ENCODE measurements at places on chromosomes 5 and 9.
A peak's percentile ranks its signal among the peaks of the same experiment; 100 is the strongest.

GRCh38 chr5:56818450-56819037 lies 3.2 kb downstream of the MAP3K1 start:
- no peak for DNase-seq

GRCh38 chr9:94922098-94922607 lies 195.7 kb downstream of the AOPEP start:
- DNase-seq = peak; percentile 92

DNA sequence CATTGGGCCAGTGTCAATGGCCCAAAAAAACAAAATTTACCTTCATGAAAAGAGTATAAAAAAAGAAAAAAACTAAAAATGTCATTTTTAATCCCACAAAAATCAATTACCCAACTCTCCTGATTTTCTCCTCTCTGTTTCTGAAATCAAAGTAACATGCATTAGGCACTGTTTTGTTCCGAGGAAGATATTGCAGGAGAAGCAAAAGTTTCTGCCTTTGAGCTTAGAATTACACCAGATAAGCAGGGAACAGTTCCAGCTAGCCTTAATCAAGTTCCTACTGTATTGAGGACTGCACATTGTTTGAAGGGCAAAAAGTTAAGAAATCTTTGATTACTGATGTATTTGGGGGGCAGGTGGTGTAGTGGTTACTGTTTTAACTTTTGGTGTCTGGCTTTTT lies 1.1 kb upstream of the PRKAA1 start:
- DNase-seq = no peak

DNA sequence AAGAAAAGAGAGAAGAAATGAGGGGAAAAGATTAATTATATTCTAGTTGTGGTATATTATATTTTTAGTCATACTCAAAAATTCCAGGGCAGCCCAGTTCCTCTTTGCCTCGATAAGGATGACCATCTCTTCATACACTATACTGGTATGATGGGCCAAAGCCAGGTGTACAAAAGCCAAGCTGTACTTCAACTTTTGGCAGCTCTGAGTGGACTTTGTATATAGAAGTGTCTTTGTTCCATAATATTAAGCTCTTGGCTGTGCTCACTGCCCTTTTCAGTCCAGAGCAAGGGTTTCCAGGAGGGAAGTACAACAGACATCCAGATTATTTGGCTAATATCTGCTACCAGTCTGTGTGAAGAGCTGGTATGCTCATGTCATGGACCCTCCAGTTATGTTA lies 934.3 kb upstream of the CDH10 start:
- no peak for DNase-seq

GRCh38 chr9:128033609-128034008 lies 33.5 kb downstream of the NAIF1 start:
- DNase-seq = no peak

GRCh38 chr9:111037708-111038330 lies 451 bp downstream of the LPAR1 start:
- DNase-seq = no peak

GRCh38 chr5:119274030-119274766 lies 81.6 kb upstream of the TNFAIP8 start:
- no peak for DNase-seq

DNA sequence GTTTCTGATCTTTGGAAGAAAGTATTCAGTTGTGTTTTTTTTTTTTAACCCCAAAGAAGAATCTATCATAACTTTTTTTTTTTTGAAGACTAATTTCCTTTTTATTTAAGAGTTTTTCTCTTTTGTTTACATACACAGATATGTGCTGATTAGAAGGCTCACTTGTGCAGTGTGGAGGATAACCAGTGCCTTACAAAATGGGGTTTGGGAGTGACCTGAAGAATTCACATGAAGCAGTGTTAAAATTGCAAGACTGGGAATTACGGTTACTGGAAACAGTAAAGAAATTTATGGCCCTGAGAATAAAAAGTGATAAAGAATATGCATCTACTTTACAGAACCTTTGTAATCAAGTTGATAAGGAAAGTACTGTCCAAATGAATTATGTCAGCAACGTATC lies 50.3 kb downstream of the FER start:
- no peak for DNase-seq

GRCh38 chr5:160134332-160134731 lies 15.1 kb upstream of the PWWP2A start:
- DNase-seq = no peak

GRCh38 chr9:70262366-70262765 lies 3.6 kb downstream of the SMC5 start:
- DNase-seq = no peak

- DNase-seq = no peak
Measured at GRCh38 chr5:142959683-142960657, 189.8 kb downstream of the ARHGAP26 start.

DNA sequence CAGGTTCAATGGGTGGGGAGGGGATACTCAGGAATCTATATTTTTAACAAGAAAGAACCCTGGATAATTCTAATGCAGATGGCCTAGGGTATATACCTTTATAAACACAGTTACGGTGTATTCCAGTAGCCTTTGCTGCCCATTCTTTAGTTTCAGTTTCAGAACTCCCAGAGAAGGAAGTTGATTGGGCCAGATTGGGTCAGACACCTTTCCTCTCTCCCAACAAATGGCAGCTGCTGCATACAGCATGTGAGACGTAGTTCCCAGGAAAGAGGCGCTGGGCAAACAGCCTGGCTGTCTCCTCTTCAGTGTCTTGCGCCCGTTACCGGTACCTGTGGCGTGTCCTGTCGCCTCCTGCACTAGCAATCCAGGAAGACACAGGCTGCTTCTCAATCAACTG lies 20.4 kb downstream of the ACO1 start:
- no peak for DNase-seq

- DNase-seq = no peak
Measured at GRCh38 chr9:121561385-121562222, 62.0 kb upstream of the GGTA1 start.

- no peak for DNase-seq
Measured at GRCh38 chr9:6415266-6415665, 2.3 kb downstream of the UHRF2 start.

- DNase-seq = peak; percentile 59
Measured at GRCh38 chr5:31470608-31471007, 61.3 kb downstream of the DROSHA start.

- DNase-seq = no peak
Measured at GRCh38 chr5:69295088-69295754, 37.4 kb downstream of the CCDC125 start.

GRCh38 chr9:100715100-100715380 lies 137.2 kb downstream of the CAVIN4 start:
- no peak for DNase-seq

- DNase-seq = no peak
Measured at GRCh38 chr5:159097784-159098602, 1.7 kb downstream of the EBF1 start.

DNA sequence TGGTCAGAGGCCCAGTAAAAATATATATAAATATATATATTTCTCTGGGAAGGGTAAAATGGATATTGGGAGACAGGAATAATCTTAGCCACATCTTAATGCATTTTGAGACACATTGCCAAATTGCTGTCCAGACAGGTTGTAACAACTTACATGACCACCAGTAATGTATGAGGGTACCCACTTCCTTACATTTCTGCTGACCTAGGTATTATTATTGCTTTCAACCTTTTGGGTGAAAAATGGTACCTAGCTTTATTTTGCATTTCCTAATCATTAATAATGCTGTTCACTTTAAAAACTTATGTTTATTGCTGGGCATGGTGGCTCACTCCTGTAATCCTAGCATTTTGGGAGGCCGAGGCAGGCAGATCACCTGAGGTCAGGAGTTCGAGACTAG lies 61.5 kb downstream of the MEGF10 start:
- no peak for DNase-seq

GRCh38 chr5:35153375-35153932 lies 76.8 kb downstream of the PRLR start:
- no peak for DNase-seq

DNA sequence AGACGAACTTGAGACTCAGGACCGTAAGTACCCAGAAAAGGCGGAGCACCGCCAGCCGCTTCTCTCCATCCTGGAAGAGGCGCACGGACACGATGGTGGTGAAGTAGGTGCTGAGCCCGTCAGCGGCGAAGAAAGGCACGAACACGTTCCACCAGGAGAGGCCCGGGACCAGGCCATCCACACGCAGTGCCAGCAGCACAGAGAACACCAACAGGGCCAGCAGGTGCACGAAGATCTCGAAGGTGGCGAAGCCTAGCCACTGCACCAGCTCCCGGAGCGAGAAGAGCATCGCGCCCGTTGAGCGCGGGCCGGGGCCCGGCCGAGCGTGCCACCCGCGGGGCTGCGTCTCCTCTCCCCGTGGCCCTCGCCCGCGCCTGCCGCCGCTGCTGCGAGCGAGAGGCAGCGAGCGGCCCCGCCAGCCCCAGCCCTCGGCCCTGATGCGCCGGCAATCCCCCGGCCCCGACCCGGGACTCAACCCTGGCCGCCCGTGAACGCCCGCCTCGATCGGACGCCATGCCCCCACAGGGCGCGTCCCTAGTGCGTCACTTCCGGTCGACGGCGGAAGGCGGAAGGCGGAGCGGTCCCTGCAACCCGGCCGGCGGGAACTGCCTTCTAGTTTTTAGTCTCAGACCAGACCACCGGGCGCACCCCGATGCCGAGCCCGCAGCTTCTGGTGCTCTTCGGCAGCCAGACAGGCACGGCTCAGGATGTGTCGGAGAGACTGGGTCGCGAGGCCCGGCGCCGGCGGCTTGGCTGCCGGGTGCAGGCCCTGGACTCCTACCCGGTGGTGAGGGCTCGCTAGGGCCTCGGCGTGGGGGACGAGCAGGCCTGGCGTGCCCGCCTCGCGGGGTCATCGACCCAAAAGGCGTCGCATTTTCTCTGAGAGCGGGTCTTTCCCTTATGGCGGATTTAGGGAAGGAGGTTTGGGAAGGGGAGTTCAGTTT lies at the start of the genes NDOR1 and TMEM203:
NDOR1 (plus strand) TSS at position 575 of the 944 bp plus-strand sequence; CDS start at position 653, 78 bp downstream.
TMEM203 (minus strand) TSS at position 523 of the 944 bp plus-strand sequence; CDS start at position 289, 234 bp downstream.
- peak; percentile 42 for DNase-seq

DNA sequence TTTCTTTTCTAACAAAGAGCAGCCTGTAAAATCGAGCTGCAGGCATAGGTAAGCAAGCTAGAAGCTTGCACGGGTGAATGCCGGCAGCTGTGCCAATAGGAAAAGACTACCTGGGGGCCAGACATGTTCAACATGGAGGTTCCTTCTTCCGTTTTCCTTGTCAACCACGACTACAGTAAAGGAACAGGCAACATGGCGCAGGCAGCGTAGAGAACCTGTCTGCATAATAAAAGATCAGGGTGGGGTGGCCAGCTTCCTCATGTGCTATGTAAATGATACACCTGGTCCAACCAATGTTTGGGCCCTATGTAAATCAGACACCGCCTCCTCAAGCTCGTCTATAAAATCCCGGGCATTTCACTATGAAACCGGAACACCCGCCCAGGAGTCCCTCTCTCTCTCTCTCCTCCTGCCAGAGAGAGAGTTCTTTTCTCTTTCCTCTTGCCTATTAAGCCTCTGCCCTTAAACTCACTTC lies 103.8 kb upstream of the LIFR start:
- DNase-seq = no peak

GRCh38 chr5:172594431-172594830 lies 46.6 kb upstream of the NEURL1B start:
- DNase-seq = no peak

DNA sequence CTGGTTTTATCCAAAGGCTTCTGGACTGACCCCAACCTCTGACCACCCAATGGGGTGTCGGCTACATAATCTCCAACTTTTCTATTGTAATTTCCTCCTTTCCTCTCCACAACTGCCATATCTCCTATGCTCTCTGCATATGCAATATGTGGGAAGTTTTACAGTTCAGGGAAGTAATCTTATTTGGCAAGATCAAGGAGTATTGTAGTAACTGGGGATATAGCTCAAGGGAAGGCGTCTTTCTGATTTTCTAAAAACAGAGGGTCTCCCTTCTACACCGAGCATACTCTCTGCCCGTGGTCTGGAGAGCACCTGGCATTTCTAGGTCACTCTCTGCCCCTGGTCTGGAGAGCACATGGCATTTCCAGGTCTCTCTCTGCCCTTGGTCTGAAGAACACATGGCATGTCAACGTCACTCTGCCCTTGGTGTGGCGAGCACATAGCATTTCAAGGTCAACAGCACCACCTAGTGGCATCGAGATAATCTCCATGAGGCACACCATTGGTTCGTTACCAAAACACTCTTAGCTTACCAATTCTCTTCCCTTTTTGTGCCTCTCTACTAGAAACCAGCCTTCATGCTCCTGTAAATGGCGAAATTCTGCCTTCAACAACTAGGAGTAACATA lies 616.4 kb upstream of the NUDT12 start:
- DNase-seq = peak; percentile 40

DNA sequence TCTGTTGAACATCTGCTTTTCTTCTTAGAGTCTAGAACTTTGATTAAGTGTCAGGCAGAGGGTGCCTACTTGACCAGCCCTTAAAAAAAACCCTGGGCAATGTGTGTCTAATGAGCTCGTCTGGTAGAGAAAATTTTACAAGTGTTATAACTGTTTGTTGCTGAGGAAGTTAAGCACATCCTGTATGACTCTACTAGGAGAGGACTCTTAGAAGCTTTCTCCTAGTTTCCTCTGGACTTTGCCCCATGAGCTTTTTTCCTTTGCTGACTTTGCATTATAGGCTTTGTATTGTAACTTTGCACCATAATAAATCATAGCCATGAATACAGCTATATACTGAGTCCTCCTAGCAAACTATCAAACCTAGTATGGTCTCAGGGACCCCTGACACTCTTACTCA lies 39.4 kb downstream of the GNG10 start:
- DNase-seq = no peak

GRCh38 chr9:37820142-37820541 lies 19.5 kb downstream of the DCAF10 start:
- DNase-seq = no peak

DNA sequence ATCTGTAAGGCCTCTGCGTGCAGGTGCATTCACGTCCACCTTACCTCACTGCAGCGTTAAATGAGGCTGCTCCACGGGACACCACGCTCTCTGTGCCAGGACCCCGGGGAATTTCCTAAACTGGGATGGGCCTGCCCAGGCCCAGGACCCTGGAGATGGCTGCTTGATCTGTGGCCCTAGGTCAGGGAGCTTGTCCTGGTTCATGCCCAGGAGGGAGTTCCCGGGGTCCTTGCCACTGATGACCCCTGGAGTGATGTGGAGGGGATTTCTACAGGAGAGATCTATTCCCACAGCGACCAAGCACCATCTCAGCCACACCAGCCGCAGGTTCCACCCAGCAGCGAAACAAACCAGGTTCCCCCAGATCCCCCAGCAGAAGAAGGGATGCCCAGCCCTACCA lies 3.5 kb downstream of the OR2V1 start:
- no peak for DNase-seq

DNA sequence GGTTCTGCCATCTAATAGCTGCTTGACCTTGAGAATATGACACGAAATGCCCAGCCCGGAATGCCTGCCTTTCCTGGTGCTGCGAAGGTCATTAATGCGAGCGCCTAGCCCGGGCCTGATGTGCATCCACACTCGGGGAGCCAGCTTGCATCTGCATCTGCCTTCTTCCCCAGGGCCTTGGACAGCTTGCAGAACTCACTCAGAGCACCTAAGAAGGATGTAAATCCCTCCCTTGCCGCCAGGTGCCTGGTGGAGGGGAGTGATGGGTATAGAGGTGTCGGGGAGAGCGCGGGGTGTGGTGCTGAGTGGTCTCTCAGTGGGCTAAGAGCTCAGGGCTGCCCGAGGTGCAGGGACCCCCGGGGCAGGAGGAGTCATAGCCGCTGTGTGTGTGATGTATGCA lies 127.2 kb downstream of the MRPL36 start:
- DNase-seq = no peak
